ENCODE measurements at places on chromosomes 1 and 21.
A peak's percentile ranks its signal among the peaks of the same experiment; 100 is the strongest.

GRCh38 chr1:36864823-36865601, 169.3 kb downstream of the GRIK3 start:
- DNase-seq = no peak

DNA sequence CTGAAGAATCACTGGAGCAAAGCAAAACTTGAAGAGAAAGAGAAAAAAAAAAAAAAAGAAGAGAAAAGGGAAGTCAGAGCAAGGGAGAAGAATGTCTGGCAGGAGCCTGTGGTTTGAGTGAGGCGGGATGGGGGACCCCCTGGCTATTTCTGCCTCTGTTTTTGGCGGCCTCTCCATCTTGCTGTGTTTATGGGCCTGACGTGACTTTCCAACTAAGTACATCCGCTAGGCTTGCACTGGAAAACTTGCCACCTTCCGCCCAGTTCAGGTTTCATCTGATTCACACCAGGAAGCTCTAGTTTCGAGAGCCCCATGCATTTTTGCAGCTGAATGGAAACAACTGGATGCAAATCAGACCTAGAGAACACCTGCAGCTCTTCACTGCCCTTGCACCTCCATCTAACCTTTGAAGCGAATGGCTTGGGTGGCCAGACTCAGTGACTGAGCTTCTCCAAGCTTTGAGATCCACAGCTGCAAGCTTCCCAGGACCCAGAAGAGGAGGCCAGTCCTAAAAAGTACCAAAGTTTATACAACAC, 28.0 kb downstream of the TBX15 start:
- no peak for DNase-seq

GRCh38 chr1:228849011-228849541, 113.8 kb downstream of the RHOU start:
- DNase-seq = no peak

DNA sequence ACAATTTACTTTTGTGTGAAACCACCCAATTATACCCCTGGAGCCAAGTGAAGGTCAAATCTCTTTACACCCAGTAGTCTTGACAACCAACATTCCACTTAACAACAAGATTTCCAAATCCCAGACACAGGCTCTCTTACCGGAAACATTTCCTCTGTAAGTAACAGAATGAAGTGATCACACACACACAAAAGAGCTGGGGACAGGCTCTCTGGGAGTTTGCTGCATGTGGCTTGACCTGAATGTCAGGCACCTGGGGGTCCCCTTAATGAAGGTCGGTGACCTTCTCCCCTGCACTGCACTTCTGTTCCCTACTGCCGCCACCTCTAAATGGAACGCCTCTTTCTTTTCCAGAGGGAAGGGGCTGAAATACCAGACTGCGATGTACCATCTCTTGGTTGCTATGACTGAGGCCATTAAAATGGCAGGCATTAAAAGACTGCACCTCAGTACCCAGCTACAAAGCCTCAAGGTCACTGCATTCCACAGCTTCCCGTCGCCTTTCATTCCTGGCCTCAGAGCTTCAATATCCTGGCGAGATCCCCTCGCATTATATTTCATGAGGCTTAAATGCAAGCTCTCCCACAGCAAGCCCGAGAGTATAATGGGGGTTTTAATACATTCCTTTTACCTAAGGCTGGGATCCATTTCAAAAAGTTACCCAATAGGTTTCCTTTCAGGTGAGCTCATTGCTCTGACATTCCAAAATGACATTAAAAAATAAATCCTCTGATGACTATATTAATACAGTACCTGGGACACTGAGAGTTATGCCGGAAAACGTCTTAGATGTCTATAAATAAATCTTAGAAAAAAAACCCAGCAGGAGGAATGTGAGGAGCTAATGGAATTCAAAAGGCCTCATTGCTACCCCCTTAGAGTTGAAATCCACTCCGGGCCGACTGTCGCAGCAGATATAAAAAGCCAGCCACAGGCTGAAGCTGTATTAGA, 90.9 kb upstream of the DIRAS3 start:
- DNase-seq = no peak

DNA sequence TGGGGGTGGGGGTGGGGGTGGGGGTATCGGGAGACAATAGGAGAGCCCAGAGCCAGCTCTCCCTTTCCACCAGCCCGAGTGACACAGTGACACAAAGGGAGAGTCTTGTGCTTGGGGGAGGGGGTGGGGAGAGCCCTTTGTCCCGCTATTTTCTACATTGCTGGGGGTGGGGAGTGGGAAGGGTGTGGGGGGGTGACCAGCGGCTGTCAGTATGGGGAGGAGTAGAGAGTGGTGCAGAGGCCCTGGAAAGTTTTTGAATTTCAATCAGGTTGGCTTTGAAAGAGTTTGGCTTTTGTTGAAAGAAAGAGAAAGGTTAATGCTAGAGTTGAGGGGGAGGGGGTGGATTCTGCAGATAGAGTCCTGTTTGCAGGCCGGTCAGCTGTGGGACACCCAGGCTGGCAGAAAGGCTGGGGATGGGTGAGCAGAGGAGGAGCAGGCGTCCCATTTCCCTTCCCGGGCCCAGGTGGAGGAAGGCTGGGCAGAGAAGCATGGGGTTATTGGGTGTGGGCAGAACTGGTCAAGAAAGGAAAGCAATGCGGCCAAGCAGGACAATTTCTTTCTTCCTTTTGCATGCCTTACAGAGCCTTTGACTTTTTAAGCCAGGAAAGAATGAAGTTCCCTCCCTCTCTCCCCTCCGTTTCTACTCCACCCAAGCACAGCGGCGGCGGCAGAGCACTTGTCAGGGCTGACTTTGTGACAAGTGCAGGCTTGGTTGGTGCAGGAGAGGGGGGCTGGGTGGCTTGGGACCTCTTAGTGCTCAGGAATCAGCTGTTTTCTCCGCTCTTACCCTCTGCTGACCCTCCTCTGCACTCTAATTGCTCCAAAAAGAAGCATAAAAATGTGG, 96.2 kb downstream of the RNF220 start:
- DNase-seq = no peak

DNA sequence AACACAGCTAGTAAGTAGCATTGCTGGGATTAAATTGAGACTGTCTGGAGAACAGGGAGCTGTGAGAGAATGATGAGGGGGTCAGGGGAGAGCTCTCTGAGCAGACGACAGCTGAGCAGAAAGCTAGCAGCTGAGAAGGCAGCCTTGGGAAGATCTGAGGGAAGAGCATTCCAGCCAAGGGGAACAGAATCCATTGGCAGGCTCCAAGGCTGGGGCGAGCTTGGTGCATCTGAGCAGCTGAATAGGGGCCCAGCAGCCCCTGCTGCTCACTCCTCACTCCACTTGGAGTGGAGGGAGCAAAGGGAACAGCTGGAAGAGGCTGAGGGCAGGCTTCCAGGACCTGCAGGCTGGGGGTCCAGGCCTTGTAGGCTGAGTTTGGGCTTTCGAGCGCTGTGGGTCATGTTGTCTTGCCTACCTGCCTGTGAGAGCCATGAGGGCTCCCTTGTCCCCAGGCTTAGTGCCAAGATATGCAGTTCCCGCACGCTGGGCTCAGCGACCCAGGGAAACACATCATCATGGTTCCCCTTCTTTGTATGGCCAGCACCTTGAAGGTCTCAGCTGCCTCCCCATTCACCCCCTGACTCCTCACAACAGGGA, 10.5 kb downstream of the ACOT11 start:
- DNase-seq = no peak

DNA sequence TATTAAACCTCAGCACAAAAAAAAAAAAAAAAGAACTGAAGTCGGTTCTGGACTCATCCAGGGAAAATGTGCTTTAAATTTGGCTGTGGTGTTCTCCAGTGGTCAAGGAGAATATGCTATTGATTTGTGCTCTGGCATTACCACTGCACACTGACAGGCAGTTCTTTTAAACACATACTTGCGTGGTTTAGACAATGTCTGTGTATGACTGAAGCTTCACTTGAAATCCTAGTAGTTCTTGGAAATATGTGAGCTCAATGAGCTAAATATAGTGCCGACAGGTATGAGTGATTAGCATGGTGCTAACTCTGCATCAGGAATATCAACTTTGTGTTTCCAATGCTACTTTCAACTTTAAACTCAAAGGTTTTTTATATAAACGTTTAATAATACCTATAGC, 415.6 kb downstream of the SMYD3 start:
- no peak for DNase-seq

DNA sequence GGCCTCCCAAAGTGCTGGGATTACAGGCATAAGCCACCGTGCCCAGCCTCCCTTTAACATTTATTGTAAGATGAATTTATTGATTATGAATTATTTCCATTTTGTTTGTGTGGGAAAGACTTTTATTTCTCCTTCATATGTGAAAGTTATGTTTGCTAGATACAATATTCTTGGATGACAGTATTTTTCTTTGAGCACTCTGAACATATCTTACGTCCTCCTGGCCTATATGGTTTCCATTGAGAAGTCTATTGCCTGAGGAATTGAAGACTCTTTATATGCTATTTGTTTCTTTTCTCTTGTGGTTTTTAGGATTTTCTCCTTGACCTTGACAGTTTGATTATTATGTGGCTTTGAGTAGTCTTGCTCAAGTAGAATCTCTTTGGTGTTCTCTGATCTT, 26.8 kb upstream of the HLX start:
- no peak for DNase-seq

GRCh38 chr1:21937372-21938121, 437 bp upstream of the HSPG2 start:
- DNase-seq = peak; percentile 42

DNA sequence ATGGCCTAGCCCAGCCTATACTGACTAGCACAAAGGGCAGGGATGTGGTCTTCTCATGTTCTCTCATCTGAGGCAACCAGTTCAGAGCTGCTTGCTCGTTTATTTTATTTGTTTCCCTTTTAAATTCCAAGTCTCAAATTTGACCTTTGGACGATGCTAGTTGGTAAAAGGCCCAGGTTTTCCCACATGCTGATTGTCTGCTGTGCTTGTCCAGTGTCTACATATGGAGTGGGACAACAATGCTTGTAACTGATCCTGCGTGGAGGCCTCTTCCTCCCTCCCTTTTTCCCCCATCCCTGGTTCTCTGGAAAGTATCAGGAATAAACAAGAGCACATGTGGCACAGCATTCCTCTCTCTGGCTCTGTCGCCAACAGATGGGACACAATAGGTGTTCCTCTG, 34.0 kb upstream of the BEND5 start:
- DNase-seq = no peak

- DNase-seq = no peak
Measured at GRCh38 chr21:28949318-28949717, 43.4 kb downstream of the LTN1 start.

DNA sequence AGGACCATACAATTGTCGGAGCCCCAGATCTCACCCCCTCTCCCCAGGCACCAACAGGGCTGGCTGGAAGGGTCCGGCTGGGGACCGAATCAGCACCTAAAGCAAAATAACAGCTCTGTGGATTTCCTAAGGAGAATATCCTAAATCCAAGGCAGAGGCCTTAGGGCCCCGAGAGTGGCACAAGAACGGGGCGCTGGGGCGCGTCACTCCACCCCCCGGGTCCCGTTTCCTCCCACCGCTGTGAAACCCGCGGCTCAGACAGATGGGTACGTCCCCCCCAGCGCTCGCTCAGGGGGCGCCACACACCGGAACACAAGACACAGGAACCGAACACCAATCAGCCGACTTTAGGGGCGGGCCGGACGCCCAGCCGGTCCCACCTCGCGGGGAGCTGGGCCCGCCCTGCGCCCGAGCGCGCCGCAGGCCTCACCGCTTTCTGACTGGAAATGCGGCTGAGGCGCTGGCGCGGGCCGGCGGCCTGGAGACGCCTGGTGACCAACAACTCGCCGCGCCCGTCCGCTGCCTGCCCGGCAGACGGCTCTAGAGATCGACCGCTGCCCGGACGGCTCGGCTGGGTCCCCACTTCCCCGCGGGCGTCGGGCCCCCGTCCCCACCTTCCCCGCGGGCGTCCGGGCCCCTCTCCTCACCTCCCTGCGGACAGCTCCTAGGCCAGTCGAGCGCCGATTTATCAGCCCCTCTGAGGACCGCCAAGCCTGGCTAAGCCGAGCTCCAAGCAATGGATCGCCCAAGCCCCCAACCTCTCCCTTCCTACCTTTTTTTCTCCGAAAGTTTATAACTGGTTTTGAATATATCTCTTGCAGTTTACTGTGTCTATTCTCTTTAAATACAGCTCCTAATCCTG, at the start of gene HFM1:
TSS of gene HFM1 (minus strand) at position 687 of the 862 bp plus-strand sequence. CDS start 3,755 bp downstream, outside the sequence.
- DNase-seq = peak; percentile 67

All from thymus (tissue), 14 donors.